Fibroblast of skin of scalp (primary cell): ENCODE measurements at places on chromosomes 6 and 20.
A peak's percentile ranks its signal among the peaks of the same experiment; 100 is the strongest.

DNA sequence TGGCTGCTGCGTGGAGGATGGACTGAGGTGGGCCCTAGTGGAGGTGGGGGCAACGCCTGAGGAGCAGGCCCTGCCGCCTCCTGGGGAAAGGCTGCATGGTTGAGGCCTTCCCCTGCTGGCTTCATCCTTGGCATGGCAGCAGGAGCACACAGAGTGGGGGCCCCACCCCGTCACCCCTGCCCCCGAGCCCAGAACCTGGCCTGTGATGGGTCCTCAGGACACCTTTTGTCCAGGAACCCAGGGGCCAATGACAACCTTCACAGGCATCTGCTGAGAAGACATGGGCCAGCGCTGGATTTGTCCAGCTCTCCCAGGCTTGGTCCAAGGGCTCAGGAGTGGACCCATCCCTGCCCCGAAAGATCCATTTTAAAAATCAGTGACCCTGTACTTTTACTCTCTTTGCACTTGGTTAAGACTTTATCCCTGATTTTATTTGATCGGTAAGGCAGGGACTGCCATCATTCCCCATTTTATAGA, 575 bp upstream of the SLC17A9 start:
- no peak for DNase-seq

DNA sequence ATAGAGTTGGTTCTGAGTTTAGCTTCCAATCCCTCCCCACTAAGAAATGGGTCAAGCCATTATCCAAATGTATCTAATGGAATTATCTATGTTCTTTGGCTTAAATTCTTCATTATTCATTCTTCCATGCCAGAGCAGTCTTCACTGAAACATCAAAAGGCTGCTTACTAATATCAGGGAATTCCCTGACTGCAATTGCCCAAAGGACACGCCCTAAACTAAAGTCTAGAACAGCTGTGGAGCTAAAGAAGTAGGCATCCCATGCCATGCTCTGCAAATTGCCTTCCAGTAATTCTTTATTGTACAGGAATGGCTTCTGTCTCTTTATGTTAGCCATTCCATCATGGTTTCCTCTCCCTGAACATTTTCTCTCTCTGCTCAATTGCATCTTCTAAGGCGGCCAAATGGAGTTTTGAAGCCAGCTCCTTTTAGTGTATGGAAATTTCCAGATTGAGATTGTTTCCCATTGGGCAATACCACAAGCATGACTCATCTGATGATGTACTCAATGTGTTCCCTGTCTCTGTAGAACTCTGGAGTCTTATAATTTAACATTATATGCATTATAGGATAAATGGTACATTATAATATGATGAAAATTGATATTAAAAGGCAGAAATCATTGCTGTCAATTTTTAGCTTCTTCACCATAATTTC, 28.8 kb upstream of the TSHZ2 start:
- DNase-seq: peak; percentile 63

- no peak for DNase-seq
Measured at GRCh38 chr20:53291548-53291947, 302.1 kb downstream of the ZNF217 start.

DNA sequence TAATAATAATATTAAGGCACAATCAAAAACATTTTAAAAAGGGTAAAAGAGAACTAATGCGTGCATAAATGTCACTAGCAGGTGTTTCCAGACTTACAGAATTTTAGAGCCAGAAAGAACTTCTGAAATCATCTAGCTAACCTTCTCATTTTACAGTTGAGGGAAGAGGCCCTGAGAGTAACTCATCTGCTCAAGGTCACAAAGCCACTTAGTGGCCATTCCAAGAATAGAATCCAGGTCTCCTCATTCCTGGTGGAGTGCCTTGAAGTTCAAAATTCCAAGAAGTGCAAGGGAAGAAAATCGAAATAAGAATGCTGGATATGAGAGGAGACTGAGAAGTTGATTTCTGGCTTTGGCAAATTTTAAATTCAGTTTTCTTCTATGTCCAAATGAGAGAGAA, 3.2 kb upstream of the KIAA0408 start:
- no peak for DNase-seq

- no peak for DNase-seq
Measured at GRCh38 chr20:10022625-10023024, 12.2 kb upstream of the ANKEF1 start.

DNA sequence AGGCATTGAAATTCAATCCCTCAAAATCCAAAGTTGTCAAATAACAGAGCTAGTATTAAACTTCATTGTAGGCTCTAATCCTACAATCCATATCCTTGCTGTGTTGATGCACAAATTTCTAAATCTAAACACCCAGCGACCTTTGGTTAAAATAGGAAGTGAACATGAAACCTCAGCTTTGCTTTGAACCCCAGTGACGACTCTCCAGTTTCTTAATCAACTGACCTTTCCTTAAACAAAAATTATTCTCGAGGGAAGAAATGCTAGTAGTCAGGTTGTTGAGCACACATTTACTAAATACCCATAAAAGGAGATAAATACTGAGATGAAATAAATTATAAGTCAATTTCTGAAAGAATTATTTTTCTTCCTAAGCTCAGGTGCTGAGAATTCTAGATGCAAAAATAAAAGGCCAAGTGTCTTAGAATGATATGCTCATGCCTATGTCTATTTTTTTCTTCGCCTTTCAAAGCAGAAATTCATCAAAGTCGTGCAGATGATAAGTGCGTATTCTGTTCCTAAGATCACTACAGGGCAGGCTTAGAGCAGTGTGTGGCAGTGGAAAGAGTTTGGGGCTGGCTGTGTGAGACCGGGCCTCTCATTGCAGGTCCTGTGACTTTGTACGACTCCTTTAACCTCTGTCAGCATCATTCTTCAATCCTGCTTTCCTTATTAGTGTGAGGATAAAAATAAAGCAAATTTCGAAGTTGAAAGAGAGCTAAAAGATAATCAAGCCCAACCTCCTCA, 208.7 kb downstream of the PRL start:
- no peak for DNase-seq

GRCh38 chr6:21935142-21935541, 341.6 kb downstream of the SOX4 start:
- DNase-seq: no peak

- DNase-seq: no peak
Measured at GRCh38 chr20:31870726-31871617, 538 bp downstream of the TTLL9 start.
